Fibroblast of gingiva (primary cell): ENCODE measurements at places on chromosomes 3 and 15.

DNA sequence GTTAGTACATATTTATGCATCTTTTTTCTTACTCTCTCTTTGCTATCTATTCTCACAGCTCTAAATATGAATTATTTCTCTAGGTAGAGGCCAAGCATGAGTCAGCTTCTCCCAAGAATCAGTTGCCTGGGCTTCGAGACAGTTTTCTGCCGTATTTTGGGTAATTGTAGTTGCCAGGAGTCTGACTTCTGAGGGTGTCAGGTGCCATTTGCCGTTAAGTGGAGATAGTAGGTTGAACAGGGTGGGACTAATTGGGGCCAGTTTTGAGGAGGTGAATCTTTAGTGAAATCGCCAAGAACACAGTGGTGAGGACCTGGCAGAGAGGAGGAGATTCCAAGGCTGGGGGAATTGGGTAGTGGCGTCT is 7.8 kb upstream of the NRROS start:
- DNase-seq: no peak

GRCh38 chr3:131608296-131608695 is 105.5 kb upstream of the MRPL3 start:
- DNase-seq: no peak

DNA sequence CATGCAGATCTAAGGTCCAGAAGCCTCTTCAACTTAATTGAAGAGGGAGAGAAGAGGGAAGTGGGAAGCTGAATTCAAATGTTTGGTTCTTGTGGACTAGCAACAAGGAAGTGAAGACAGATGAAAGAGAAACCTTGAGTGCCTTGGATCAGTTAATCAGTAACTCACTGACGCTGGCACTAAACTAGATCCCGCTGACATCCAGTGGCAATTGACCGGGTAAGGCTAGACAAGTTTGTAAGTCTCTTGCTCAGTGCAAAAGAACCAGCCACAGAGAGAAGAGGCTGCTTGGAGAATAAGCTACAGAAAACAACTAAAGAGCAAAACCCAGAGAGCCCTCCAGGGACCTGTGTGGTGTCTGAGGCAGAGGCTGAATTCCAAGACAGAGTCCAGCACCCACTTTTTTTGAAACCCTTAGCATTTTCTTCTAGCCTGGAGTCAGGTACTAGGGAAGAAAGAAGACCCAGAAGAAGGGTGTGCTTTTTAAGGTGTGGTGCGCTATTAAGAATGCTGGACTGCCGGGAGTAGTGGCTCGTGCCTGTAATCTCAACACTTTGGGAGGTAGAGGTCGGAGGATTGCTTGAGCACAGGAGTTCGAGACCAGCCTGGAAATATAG is 6.9 kb downstream of the PLCH1 start:
- DNase-seq: no peak

DNA sequence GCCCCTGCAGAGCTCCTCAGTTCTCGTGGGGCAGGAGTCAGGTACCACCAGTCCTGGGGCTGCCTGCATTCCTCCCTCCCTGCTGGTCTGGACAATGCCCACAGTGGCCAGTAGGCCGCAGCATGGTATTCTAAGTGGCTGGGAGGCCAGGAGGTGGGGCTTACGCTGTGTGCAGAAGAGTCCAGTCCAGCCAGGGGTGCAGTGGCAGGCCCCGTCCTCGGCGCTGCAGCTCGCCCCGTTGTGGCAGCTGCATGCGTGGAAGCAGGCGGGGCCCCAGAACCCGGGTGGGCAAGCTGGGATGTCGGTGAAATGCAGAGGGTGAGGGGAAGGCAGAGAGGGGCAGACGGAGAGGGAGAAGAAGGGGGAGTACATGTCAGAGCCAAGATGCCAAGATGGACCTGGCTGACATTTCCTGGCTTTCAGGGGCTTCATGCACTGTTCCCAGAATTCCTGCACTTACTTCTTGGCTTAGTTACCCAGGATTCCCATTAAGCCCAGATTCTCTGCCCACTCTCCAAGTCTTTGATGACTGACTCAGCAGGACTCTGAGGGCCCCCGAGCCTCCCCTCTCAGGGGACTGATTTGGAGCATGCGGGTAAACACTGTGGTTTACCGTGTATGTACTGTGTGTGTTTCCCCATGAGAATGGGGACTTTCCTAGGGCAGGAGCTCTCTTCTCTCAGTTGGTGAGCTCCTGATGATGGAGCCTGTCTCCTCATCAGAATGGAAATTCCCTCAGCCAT is 47.5 kb downstream of the RAB11A start:
- peak; percentile 59 for DNase-seq
